ENCODE measurements at places on chromosomes 4 and X. TPM values are rescaled to one million over a fixed set of nuclear protein-coding genes. Genes with fewer than 3 reads are reported as not detected.

PRDM8 gene
- 0.34 TPM for total RNA-seq

HOPX gene
- total RNA-seq, result 0.39 TPM

IQCM gene
- not detected for total RNA-seq

EVC gene
- 3.3 TPM for total RNA-seq

CITED1 gene
- 0.53 TPM for total RNA-seq

- DNase-seq, result no peak
Observed at GRCh38 chrX:44178274-44179053, 165.0 kb downstream of the EFHC2 start.

DNA sequence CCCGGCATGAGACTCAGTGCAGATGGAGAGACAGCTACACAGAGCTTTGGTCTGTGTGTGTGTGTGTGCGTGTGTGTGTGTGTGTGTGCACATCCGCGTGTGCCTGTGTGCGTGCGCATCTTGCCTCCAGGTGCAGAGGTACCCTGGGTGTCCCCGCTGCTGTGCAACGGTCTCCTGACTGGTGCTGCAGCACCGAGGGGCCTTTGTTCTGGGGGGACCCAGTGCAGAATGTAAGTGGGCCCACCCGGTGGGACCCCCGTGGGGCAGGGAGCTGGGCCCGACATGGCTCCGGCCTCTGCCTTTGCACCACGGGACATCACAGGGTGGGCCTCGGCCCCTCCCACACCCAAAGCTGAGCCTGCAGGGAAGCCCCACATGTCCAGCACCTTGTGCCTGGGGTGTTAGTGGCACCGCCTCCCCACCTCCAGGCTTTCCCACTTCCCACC lies 14.3 kb downstream of the FGFR3 start:
- DNase-seq, result no peak

DNA sequence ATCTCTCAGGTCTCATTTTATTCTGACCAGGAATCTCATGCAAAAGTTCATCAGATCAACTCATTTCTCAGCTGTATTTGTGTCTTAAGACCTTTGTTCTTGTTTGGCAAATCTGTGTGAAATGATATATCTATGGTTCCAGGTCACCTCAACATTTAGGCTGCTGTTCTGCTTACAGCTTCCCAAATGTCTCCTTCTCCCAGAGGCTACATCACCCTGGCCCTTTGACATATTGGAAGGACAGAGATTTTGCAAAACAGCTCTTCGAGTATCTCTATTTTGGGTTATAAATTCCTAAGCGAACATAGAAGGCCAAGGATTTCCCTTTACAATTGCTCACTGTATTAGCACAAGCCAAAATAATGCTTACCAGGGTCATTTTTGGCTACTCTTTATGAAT lies 57.5 kb upstream of the GIMD1 start:
- no peak for DNase-seq

- peak; percentile 34 for DNase-seq
Observed at GRCh38 chr4:127622921-127623796, 9.6 kb upstream of the INTU start.

- no peak for DNase-seq
Observed at GRCh38 chrX:104351173-104351769, 96.5 kb upstream of the ESX1 start.

DNA sequence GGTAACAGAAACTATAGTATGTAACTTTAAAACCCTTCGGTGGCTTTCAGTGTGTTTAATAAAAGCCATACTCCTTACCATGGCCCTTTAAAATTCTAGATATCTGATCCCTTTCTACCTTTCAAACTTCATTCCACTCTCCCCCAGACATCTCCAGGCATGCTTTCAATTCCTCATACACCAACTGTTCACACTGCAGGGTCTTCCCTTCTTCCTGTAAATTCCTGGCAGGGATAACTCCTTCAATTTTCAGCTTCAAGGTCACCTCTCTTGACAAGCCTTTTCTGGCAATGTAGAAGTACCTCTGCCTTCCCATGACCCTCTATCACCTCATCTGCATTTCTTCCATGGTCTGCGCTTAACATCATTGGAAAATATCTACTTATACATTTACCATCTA lies 60.8 kb downstream of the WDFY3 start:
- no peak for DNase-seq

DNA sequence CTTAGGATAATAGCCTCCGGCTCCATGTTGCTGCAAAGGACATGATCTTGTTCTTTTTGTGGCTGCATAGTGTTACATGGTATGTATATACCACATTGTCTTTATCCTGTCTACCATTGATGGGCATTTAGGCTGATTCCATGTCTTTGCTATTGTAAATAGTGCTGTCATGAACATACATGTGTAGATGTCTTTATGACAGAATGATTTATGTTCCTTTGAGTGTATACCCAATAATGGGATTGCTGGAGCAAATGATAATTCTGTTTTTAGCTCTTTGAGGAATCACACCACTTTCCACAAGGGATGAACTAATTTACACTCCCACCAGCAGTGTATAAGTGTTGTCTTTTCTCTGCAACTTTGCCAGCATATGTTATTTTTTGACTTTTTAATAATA lies 4.6 kb downstream of the RAB33B start:
- DNase-seq, result no peak

DNA sequence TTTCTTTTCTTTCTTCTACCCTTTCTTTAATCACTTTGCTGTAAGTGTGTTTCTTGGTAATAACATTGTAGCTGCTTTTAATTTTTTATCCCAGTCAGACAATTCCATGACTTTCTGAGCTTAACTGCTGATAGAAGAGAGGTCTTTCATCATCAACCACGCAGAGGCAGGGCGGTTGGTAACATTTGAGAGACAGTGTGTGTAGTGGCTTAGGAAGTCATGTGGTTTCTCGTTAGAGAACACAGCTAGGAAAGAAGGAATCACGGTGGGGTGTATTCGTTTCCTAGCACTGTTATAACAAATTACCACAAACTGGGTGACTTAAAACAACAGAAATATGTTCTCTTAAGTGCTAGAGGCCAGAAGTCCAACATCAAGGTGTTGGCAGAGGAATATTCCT lies 11.5 kb downstream of the PRPS2 start:
- no peak for DNase-seq

DNA sequence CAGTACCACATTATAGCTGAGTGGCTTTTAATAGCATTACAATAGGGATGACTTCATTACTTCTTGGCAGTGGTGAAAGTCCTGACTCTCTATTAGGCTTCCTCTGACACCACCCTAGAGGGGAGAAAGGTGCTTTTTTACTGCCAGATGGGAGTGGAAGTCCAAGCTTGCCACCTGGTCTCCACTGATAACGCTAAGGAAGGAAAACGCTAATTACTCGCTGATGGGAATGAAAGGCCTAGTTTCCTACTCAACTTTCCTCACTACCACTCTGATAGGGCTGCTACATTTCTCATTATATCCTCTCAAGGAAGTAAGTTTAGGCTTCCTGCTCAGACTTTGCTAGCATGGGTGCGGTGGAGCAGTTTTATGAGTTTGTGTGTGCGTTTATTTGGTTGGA lies 62.3 kb upstream of the PAGE3 start:
- DNase-seq, result peak; percentile 50

GRCh38 chrX:130184857-130185256 lies 13.1 kb downstream of the RAB33A start:
- DNase-seq, result no peak

- DNase-seq, result no peak
Observed at GRCh38 chr4:80306260-80306659, 29.3 kb upstream of the CFAP299 start.

DNA sequence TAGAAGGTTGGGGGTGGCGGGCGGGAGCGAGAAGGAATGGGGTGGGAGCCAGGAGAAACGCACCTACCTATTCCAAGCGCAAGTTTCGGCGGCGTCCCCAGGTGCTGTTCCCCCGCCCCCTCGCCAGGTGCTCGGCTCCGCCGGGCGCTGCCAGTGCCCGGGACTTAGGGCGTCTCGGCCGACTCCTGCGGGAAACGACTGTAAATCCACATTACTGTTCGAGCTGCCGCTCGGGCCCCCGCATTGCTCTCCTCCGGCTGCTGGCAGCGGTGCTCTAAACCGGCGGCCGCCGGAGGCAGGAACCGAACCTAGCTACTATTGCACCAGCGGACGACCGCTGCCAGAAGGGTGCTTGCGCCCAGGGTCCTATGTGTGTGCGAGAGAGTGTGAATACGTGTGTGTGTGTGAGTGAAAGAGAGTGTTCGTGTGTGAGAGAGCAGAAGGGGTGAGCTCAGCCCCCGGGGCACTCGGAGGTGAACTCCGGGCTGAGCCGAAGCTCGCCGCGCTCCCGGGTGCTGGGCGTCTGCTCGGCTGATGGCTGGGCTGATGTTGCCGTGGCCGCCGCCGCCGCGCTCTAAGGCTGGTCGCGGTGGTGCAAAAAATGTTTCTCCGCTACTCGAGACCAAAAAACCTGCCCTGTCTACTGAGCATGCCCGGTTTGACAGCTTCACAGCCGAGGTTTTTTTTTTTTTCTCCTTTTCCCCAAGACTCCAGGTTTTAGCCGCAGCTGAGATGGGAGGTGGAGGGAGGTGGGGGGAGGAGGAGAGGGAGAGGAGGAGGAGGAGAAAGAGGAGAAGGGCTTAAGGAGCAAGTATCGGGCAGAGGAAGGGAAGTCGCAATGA lies 115.7 kb upstream of the TEX13C start:
- DNase-seq, result peak; percentile 17

DNA sequence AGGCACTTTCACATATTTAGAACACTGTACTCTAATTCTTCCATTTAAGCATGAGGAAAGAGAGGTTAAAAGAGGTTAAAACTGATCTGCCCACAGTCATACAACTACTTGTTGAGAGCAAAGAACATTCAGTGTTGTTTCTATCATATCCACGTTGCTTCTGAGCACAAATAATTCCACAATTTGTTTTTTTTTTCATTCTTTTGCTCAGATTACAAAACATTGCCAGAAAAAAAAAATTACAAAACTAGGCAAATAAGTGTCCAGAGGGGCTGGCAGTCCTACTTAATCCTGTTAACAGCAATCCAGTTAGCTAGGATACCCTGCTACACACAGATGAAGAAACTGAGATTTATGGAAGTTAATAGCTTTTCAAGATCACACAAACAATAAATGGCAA lies 6.3 kb upstream of the USP53 start:
- no peak for DNase-seq

DNA sequence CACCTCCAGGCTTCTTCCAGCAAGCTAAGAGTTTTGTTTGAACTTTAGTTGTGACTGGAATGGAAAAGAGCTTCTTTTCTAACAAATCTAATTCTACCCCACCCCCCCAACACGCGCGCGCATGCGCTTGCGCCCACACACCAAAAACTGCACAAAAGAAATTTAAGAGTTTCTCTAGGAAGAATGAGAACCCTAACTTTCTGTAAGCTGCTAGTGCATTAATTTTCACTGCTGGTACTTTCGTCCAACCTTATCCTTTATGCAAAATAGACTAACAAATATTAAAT lies 9.0 kb upstream of the INTU start:
- no peak for DNase-seq

DNA sequence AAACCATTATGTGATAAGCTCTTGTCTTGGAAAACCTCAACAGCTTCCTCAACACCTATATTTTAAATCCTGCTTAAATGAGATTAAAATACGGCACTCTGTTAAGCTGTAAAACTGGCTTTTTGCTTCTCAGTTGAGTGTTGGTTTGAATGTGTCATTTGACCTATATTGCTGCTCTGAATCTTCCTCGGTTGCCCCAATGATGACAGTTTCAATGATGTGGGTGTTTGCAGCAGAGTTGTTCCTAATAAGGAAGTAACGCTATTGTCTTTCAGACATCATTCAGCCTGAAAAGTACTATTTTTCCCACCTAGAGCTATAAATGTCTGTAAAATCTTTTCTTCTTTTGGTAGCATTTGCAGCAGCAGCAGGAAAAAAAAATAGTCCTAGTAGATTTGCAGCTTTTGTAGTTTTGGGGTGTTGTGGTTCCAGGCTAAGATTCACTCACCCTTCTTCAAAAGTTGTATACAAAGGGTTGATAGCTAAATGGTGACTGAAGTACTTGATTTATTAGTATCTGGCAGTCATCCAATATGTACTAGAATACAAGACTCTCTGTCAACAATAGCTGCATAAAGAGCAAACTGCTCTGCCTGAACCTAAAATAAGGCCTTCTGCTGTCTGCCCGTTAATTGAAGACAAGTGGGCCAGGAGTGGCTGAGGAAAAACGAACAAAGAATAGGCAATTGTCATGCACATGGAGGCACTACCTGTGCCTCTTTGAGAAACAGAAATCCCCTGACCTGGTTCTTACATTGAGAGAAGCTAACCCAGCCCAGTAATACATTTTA lies 333.1 kb downstream of the IL1RAPL1 start:
- DNase-seq, result no peak

All from heart right ventricle (tissue), 16 donors.